Karpas-422 (cell line): ENCODE measurements at places on chromosomes 12 and 14.

DNA sequence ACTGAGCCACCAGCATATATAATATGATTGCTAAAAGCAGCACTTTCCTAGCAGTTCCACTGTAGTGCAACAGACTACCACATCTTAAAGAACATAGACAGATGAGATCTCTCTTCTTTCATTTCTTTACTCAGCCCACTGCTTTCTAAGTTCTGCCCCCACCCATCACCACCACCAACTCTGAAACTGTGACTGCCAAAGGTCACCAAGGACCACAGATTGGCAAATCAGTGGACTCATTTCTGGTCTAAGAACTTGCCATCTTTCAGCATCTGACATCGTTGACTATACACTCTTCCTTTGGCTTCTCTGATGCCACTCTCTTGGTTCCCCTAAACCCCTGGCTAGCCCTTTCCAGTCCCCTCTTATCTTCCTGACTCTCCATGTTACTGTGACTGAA lies 38.4 kb downstream of the IFNG start:
- DNase-seq: no peak

DNA sequence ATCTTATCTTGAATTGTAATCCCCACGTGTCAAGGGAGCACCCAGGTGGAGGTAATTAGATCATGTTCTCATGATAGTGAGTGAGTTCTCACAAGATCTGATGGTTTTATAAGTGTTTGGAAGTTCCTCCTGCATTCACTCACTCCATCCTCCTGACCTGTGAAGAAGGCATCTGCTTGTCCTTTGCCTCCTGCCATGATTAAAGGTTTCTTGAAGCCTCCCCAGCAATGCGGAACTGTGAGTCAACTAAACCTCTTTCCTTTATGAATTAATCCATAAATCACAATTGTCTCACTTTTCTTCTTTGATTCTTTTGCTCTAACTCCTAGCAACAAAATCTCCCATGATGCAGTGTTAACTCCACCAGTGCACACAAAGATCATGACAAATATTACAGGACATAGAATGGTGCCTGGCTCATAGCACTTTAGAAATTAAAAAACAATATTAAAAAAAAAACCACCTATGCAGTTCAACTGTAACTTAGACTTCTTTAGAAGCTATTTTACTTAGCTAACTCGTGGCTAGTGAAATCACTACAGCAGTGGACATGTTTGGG lies 37.6 kb upstream of the MGAT4C start:
- DNase-seq: no peak

DNA sequence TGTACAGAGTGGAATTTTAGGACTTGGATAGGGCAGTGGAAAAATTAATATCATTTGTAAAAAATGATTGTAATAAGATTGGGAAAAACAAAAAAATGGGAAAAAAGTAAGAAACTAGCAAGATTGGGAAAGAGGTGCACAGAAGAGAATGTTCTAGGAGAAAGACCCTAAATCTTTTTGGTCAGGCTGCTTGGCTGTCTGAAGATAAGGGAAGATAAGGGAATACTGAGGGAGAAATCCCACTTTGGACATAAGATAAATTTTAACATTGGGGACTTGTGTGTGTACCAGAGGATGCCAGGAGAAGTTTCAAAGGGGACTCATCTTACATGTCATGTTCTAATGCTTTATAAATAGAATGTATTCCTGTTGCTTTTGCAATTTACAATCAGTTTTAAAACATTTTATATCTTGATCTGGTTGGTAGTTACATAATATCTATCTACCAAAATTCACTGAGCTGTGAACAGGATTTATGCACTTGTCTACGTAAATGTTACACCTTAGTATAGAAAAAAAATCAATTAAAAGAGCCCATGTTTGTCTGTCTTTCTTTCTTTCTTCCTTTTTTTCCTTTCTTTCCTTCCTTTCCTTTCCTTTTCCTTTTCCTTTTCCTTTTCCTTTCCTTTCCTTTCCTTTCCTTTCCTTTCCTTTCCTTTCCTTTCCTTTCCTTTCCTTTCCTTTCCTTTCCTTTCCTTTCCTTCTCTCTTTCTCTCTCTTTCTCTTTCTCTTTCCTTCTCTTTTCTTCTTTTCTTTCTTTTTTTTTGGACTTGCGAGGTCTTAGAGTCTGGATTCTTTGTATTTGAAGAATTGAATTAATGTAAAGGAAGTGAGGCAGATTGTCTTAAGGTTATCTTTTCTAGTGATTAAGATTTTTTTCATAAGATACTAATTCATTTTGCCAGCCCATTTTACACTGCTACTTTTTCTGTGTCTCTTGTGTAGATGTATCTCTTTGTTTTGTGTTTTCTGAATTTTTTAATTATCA lies 66.1 kb downstream of the KTN1 start:
- no peak for DNase-seq

DNA sequence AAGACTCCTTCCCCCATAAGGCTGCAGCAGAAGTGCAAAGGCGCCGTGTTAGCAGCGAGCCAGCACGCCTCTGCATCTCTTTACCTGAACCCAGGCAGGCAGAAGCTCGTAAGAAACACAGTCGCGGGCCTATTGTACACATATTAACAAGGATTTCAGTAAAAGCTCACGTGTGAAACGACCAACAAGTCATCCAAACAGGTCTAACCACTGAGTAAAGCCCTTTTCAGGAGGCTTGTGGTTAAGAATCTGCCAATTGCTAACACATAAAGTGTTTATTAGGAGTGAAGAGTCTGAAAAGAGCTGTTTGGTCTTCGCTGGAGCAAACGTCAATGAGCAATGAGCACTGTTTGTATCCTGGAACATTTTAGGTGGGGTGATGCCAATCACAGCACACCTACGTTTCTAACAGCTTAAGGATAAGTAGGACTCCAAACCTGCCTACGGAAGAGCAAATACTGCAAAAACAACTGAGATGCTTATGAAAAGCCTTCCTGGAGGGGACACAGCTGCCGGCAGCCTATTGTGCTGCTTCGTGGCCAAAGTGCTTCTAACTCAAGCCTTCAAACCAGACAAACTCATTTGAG lies 43.1 kb downstream of the PRKAB1 start:
- DNase-seq: no peak

GRCh38 chr12:105740970-105741725 lies 397.6 kb downstream of the NUAK1 start:
- no peak for DNase-seq

DNA sequence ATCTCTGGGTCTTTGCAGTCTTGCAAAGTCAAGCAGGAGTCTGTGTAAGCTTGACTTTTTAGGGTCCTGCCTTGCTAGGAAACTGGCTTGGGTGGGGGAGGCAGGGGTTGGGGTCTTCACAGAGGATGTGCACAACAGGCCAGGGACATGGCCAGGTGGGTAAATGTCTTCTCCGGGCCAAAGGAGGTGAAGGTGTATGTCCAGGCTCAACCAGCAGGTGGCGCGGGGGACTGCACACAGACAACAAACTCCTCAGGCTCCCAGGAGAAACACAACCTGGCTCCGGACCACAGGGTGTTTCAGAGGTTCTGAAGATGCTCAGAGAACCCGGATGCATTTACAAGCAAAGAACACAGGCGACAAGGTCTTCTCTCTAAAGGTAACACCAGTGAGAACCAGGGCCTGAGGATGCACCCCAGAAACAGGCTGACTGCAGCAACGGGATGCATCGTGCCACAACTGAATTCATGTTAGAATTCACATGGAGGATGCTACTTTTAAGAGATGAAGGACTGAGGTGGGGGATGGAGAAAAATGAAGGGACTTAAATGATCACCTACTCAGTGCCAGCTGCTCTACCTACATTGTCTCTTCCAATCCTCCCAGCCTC lies 56.0 kb downstream of the PLEKHG3 start:
- DNase-seq: peak; percentile 83

DNA sequence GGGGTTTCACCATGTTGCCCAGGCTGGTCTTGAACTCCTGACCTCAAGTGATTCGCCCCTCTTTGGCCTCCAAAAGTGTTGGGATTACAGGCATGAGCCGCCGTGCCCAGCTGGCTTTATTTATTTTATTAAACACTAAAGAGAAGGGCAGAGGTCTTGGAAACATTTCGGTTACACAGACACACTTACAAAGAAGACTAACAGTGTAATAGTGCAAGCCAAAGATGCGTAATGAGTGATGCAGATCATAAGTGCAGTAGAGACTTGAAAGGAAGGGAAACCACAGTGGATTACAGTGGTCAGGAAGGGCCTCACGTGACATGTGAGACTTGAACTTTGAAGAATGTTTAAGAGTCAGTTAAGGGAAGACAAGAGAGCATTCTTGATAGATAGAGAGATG lies 33.9 kb upstream of the CDK17 start:
- no peak for DNase-seq

GRCh38 chr14:101872346-101872745 lies 92.0 kb upstream of the DYNC1H1 start:
- DNase-seq: no peak

GRCh38 chr12:53870117-53870516 lies 68.5 kb upstream of the HOXC13 start:
- DNase-seq: no peak

DNA sequence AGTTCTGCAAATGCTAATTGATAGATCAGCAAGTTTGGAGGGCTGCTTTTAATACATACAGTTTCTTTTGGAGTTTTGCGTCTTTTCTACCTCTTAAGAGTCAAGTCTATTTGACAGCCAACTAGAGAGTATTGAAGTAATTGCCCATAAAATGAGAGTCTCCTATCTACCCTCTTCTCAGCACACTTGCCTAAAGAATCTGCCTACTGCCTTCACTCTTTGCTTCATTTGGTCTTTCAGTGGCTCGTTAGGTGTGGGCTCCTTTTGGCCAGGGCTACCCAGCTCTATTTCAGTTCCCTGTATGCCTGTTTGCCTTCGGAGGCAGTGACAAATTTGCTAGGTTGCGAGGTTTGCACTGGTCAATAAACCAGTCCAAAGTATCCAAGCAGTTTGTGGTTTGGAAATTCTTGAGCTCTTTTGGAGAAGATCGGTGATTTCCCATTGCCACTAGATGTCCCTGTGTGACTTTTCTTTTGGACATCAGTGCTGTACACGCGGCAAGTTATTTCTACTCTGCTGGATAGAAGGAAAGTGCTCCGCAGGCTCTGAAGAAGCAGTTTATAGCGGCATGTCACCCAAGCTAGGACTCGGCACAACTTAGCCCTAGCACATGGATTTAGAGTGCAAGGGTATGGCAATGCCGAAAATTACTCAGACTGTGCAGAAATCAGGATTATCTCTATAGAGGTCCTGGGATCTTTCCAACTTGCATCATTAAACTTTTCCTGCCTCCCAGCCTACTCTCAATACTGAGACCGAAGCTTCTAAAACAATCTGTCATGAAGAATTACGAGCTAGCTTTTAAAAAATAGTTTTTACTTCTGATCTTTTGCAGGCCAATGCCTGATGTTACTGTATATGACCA lies 38.6 kb downstream of the MGST1 start:
- DNase-seq: no peak

- DNase-seq: no peak
Measured at GRCh38 chr14:76687611-76688382, 73.5 kb upstream of the VASH1 start.

- DNase-seq: no peak
Measured at GRCh38 chr12:17841496-17841895, 248.5 kb downstream of the RERGL start.
